ENCODE measurements at places on chromosomes 16 and 17. TPM values are rescaled to one million over a fixed set of nuclear protein-coding genes. Genes with fewer than 3 reads are reported as not detected.

The TEX19 gene
- total RNA-seq: not detected

The WNT9B gene
- total RNA-seq: not detected

The TERB1 gene
- total RNA-seq: 0.33 TPM

The RAB37 gene
- total RNA-seq: 169 TPM

The MT1H gene
- not detected for total RNA-seq

DNA sequence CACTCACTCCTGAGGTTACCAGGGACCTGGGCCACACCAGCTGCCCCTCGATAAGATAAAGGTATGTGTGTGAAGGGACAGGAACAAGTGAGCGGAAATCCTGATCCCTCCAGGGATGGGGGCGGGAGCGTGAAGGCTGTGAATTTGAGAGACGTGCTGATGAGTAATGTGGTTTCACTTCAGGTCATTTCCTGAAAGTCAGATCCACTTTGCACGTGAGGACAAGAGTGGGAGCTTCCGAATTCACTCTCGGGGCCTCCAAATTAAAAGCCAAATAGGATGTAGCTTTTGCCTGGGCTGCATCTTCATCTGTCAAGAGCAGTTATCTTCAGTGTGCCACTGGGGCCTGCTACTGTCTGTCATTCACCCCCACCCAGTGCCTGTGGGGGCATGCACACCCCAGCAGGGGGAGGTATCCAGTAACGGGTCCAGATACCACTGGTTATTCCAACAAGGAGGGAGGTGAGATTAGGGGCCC, 87.4 kb upstream of the LHX1 start:
- no peaks in the 10 kb centered on the region for H3K36me3 ChIP-seq
- peaks cover 7% of the 10 kb centered on the region for H3K27me3 ChIP-seq
- H3K4me1 ChIP-seq: no peaks in the 10 kb centered on the region
- DNase-seq: no peak
- H3K4me3 ChIP-seq: no peak overlapping the region

DNA sequence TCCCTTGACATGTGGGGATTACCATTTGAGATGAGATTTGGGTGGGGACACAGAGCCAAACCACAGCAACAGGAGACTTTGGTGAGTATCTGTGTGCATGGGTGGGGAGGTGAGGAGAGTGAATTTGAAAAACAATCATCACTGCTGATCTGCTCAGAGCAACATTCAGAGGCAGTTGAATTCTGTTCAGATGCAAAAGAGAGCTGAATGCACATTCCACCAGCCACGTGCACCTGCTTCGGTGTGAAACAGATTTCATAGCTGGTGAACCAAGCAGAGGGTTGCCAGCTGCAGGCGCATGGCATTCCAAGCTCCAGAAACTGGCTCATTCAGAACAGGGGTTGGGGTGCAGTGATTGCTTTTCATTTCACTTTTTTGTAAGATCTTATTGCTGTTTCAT, 233.1 kb upstream of the FOXF1 start:
- H3K4me3 ChIP-seq: no peak overlapping the region
- H3K27ac ChIP-seq: no peak overlapping the region
- no peaks in the 10 kb centered on the region for H3K36me3 ChIP-seq
- H3K27me3 ChIP-seq: no peaks in the 10 kb centered on the region

- no peaks in the 10 kb centered on the region for H3K27me3 ChIP-seq
- H3K4me3 ChIP-seq: no peak overlapping the region
- H3K36me3 ChIP-seq: no peaks in the 10 kb centered on the region
- H3K27ac ChIP-seq: no peak overlapping the region
- DNase-seq: no peak
Measured at GRCh38 chr17:17398188-17398942, 78.4 kb upstream of the MED9 start.

DNA sequence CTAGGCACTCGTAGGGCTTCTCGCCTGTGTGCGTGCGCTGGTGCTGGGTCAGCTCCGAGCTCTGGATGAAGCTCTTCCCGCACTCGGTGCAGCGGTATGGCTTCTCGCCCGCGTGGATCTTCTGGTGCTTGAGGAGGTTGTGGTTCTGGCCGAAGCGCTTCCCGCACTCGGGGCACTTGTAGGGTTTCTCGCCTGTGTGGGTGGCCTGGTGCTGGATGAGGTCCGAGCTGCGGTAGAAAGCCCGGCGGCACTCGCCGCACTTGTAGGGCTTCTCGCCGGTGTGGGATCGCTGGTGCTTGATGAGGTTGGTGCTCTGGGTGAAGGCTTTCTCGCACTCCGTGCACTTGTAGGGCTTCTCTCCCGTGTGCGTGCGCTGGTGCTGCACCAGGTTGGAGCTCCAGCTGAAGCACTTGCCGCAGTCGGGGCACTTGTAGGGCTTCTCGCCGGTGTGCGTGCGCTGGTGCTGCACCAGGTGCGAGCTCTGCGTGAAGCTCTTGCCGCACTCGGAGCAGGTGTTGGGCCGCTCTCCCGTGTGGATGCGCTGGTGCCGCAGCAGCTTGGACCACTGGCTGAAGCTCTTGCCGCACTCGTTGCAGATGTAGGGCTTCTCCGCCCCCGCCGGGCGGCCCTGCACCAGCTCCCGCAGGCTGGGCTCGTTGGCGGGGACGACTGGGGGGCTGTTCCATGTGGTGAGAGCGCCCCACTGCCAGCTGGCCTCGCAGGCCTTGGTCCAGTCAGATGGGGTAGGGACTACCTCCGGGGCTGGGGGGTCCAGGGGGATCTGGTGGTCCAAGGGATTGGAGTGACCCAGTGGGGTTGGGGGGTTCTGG, 3.5 kb downstream of the ZNF629 start:
- H3K27ac ChIP-seq: no peak overlapping the region
- no peaks in the 10 kb centered on the region for H3K36me3 ChIP-seq
- DNase-seq: no peak
- H3K27me3 ChIP-seq: peaks cover 11% of the 10 kb centered on the region
- peaks cover 22% of the 10 kb centered on the region for H3K4me1 ChIP-seq

DNA sequence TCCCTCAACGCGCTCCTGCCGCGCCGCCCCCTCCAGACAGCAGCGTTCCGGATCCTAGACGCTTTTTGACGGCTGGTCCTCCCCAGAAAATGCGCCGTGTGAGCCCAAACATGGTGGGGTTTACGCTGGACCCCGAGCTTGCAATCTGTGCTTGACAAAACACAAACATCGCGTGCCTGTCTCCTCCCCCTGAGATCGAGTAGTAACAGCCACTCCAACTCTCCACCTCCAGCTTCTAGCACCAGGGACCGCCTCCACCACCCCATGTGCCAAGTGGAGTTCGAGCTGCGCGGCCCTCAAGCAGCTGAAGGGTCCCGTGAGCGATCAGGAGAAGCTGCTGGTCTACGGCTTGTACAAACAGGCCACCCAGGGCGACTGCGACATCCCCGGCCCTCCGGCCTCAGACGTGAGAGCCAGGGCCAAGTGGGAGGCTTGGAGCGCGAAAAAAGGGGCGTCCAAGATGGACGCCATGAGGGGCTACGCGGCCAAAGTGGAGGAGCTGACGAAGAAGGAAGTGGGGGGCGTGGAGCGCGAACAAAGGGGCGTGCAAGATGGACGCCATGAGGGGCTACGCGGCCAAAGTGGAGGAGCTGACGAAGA, 656 bp upstream of the GEMIN4 start:
- peaks cover 19% of the 10 kb centered on the region for H3K4me1 ChIP-seq
- no peak for DNase-seq
- no peaks in the 10 kb centered on the region for H3K36me3 ChIP-seq
- H3K27ac ChIP-seq: peak overlapping the region; percentile 54
- H3K4me3 ChIP-seq: peak overlapping the region; percentile 58

GRCh38 chr17:66620528-66620927, 214.4 kb upstream of the CACNG5 start:
- no peak for DNase-seq
- H3K4me3 ChIP-seq: no peak overlapping the region
- no peak overlapping the region for H3K27ac ChIP-seq

- H3K27ac ChIP-seq: no peak overlapping the region
- H3K27me3 ChIP-seq: no peaks in the 10 kb centered on the region
- H3K4me1 ChIP-seq: peaks cover 35% of the 10 kb centered on the region
- no peaks in the 10 kb centered on the region for H3K36me3 ChIP-seq
- H3K4me3 ChIP-seq: no peak overlapping the region
Measured at GRCh38 chr17:83026311-83026811, 53.0 kb upstream of the METRNL start.

GRCh38 chr17:76570877-76571471, 14.7 kb downstream of the ST6GALNAC2 start:
- H3K4me1 ChIP-seq: peaks cover 20% of the 10 kb centered on the region
- H3K36me3 ChIP-seq: peaks cover 7% of the 10 kb centered on the region
- H3K4me3 ChIP-seq: no peak overlapping the region
- no peak overlapping the region for H3K27ac ChIP-seq
- no peaks in the 10 kb centered on the region for H3K27me3 ChIP-seq

DNA sequence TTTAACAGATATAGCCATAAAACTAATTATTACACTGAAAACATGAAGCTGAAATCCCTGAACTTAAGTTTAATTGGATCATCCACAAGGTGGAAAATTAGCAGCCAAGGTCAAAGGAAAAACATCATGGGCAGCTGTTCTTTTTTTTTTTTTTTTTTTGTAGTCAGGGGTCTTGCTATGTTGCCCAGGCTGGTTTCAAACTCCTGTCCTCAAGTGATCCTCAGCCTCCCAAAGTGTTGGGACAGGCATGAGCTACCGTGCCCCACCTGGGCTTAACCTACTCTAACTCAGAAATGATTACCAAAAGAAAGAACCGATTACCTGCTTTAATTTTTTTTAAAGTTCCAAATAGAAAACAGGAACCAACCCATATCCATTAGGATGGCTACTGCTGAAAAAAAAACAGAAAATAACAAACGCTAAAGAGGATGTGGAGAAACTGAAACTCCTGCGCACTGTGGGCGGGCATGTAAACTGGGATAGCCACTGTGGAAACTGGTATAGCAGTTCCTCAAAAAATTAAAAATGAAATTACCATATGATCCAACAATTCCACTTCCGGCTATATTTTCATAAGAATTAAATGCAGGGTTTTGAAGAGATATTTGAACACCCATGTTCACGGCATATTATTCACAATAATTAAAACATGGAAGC, 8.6 kb downstream of the CMC2 start:
- H3K27me3 ChIP-seq: no peaks in the 10 kb centered on the region
- peak overlapping the region; percentile 85 for H3K27ac ChIP-seq
- peaks cover 3% of the 10 kb centered on the region for H3K4me1 ChIP-seq
- H3K4me3 ChIP-seq: peak overlapping the region; percentile 37
- DNase-seq: no peak

DNA sequence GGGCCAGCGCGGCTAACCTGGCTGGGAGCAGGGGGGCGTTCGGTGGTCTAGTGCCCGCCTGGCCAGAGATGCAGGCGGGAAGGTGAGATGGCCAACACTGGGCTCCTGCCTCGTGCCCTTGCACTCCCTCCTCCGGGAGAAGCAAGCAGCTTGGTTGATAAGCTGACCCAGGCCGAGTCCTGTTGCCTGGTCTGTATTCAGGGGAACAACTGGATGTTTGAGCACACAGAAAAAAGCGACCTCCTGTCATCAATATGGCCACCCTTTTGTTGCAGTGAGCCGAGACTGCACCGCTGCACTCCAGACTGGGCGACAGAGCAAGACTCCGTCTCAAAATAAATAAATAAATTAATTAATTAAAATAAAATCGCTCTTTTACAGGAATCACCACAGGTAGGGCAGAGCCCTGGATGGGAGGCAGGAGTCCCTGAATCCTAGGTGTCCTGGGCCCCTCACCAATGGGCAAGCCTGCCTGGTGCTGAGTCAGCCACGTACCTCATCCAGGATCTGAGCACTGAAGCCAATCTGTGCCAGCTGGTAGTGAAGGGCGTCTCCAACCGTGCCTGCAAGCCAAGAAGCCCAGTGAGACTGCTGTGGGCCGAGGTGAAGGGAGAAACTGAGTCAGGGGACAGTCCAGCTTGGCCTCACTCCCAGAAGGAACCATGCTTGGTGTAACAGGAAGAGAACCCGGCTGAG, 31.8 kb downstream of the HASPIN start:
- H3K4me1 ChIP-seq: peaks cover 35% of the 10 kb centered on the region
- H3K27me3 ChIP-seq: no peaks in the 10 kb centered on the region
- H3K4me3 ChIP-seq: no peak overlapping the region
- H3K27ac ChIP-seq: peak overlapping the region; percentile 64
- no peaks in the 10 kb centered on the region for H3K36me3 ChIP-seq

- H3K27ac ChIP-seq: no peak overlapping the region
- peaks cover 17% of the 10 kb centered on the region for H3K4me1 ChIP-seq
- H3K27me3 ChIP-seq: no peaks in the 10 kb centered on the region
- H3K36me3 ChIP-seq: no peaks in the 10 kb centered on the region
- no peak overlapping the region for H3K4me3 ChIP-seq
Measured at GRCh38 chr17:47280072-47280811, 26.6 kb downstream of the ITGB3 start.

DNA sequence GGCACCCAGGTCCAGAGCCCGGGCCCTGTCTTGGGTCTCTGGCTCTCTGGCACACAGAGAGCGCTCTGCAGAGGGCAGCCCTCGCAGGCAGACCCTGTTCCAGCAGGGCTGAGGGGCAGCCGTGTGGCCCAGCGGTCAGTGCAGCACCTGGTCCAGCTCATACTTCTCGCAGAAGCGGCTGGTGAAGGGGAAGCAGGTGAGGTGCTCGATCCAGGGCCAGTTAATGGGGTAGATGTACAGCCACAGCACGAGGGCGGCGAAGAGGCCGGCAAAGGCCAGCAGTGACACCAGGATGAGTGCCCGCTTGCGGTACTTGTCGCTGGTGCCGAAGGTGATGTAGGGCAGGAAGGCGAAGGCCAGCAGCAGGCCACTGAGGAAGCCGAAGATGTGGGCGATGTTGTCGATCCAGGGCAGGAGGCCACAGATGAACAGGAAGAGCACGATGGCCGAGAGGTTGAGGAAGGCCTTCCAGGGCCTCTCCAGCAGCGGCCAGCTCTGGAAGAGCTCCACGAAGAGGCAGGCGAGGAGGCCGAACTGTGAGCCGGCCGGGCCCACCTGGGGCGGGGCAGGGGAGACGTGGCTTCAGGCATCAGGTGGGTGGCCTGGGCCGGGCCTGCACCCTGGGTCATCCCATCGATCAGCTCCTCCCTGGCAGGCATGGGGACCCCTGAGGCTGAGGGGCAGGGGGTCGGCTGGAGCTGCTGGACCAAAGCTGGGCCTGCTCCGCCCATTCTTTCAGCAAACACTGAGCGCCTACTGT, 4.3 kb downstream of the AANAT start:
- no peak overlapping the region for H3K27ac ChIP-seq
- H3K4me3 ChIP-seq: no peak overlapping the region
- no peak for DNase-seq
- H3K4me1 ChIP-seq: peaks cover 2% of the 10 kb centered on the region
- no peaks in the 10 kb centered on the region for H3K27me3 ChIP-seq

- H3K36me3 ChIP-seq: no peaks in the 10 kb centered on the region
- peaks cover 4% of the 10 kb centered on the region for H3K4me1 ChIP-seq
- no peak overlapping the region for H3K4me3 ChIP-seq
- H3K27me3 ChIP-seq: no peaks in the 10 kb centered on the region
Measured at GRCh38 chr17:68482576-68483041, 25.3 kb upstream of the WIPI1 start.

GRCh38 chr17:57512691-57513090, 232.4 kb downstream of the CCDC182 start:
- H3K4me3 ChIP-seq: no peak overlapping the region
- no peak overlapping the region for H3K27ac ChIP-seq
